ENCODE measurements at places on chromosomes 7 and 10.

DNA sequence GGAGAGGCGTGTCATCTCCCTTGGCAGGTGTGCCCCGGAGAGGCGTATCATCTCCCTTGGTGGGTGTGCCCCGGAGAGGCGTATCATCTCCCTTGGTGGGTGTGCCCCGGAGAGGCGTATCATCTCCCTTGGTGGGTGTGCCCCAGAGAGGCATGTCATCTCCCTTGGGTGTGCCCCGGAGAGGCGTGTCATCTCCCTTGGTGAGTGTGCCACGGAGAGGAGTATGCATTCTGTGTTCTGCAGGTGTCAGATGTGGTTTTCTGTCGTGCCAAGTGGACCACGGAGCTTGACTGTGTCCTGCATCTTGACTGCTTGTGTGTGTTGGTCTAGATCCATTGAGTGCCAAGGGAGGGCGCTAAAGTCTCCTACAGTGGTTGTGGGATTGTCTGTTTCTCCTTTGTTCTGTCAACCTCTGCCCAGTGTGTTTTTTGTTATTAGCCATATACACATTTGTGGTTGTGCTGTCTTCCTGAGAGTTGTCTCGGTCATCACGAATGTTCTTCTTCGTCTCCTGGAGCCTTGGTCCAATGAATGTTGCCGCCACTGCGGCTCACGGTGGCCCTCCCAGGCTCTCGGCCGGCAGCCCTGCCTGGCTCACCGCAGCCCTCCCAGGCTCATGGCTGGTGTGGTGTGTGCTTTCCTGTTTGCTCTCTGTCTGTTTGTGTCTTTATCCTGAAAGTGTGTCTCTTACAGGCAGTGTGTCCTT is 96.8 kb downstream of the INPP5A start:
- DNase-seq = no peak

- DNase-seq = peak; percentile 76
Measured at GRCh38 chr10:101901340-101901739, 57.7 kb upstream of the KCNIP2 start.

DNA sequence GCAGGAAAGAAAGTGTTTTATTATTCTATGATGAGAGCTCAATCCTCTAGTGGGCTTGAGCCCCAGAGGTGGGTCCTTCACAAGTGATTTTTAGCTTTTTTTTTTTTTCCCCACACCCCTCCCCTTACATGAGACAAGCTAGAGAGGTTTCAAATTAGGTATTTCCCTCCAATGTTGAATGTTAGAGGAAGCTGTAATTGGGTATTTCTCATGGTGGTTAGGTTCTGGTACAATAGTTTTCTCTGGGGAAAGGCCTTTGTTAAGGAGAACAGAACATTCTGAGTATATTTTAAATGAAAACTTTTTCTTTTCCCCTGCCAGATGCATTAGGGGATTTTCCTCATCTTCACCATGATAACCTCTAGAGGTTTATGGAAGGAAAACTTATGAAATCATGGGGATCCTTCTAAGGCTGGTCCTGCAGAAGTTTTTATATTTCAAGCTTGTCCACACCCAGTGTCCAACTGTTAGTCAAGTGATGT is 1039.7 kb downstream of the NRG3 start:
- no peak for DNase-seq

GRCh38 chr10:846126-846685 is 85.3 kb downstream of the LARP4B start:
- no peak for DNase-seq

DNA sequence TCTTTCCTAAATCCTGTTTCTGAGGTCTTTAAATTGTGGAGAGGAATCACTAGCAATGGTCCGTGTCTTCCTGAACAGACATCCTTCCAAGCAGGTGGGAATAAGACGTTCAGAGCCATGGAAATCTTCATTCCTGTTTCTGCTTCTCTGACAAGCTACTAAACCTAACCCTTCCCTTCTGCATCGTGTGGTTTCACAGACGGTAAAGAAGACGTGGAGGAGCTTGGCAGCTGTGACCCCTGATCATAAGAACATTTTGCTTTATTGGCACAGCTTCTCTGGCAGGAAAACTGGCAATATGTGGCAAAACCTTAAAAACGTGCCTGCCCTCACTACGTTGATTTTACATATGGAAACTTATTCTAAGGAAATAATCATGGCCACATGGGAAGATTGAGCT is 63.0 kb upstream of the LOXL4 start:
- DNase-seq = no peak

DNA sequence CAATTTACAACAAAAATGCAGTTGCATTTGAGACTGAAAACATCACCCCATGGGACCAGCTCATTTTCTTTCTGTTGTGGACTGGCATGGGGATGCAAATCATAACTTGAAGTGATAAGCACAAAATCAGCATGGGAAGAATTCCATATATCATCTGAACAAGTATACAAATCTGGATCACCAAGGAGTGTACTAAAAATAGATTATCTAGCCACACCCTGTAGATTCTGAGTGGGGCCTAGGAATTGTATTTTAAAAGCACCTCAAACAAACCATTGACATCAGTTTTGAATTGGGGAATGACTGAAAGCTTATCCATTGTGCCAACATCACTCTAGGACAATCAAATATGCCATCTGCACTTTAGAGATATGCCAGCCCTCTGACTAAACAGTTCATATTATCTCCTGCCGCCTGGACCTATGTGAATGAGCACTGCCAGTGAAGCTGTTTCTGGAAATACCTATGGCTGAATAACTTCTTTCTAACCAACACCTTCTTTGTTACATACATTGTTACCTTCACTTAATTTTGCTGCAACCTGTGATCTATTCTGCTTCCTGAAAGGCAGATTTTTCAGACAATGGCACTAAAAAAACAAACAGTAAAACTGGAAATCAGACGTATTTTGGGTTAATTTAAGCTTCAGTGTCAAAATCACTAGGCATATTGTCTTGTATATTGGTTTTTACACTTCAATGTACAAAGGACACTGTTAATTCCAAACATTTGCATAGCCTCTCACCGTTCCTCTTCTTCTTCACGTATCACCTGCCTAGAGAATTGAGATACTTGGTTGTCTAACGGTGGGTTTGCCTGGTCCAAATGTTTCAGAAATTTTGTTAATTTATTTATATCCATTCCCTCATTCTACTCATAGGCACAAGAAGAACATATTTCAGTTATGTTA is 42.4 kb upstream of the HGF start:
- DNase-seq = no peak

- DNase-seq = no peak
Measured at GRCh38 chr7:69105092-69105491, 493.2 kb upstream of the AUTS2 start.

GRCh38 chr10:84360637-84361365 is 32.4 kb downstream of the CCSER2 start:
- no peak for DNase-seq

DNA sequence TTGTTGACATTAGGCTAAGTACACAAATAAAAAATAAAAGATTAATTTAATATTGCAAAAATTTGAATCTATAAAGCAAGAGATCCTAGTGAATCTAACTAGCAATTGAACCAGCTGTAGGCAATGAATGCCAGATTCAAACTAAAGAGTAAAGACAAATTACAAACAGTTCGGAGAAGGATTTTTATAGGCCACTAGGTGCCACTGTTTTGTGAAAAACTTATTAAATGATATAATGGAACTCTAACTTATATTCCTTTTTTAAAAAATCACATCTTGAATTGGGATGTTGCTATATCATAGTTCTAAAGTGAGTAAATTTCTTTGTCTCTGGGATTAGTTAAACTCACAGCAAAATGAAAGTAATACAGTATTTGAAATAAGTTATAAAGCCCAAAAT is 39.1 kb upstream of the GNAI1 start:
- DNase-seq = no peak

DNA sequence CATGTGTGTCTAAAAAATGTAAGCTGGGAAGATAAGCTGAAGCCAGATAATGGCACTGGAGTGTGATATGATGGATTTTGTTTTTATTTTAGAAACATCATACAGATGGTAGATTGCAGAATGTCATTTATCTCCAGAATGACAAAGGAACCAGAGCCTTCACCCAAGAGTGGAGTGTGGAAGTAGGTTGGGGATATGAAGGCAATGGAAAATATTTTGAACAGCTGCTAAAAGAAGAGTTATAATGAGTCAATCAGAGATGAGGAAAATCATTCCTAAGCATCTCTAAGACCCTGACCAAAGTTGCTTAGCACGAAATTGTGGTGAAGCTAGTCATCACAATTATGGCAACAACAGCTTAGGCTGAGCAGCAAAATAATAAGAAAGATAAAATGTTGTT is 39.8 kb upstream of the POM121L12 start:
- DNase-seq = no peak

DNA sequence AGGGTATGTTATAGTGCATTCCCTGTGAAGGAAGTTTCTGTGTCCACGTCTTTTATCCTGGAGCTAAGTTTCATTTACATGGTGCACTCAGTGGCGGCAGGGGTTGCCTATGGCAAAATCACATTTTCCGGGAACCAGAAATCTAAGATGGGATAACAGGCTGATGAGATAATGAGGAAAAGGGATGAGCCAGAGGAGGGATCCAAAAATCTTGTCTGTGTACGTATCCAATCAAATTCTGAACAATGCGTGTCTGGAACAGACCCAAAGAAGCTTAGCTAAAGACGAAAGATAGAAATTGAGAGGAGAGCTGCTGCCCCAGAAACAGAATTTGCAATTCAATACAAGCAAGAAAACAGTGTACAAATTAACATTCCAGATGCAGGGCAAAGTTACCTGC is 16.1 kb downstream of the LANCL2 start:
- DNase-seq = no peak

DNA sequence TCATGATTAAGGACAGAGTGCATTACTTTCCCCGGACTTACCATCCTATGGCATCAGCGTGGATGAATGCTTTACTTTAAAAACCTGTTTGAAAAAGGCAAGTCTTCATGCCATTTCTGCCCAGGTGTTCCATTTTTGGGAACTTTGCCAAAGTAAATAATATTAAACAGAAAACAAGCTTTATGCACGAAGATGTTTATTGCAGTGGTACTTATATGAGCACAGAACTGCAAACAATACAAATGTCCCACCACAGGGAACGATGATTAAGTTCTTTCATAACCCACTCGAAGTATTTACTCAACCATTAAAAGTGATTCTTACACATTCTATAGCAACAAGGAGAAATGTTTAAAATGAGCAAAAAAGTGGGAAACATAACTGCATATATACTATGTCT is 109.7 kb upstream of the GDF10 start:
- no peak for DNase-seq

DNA sequence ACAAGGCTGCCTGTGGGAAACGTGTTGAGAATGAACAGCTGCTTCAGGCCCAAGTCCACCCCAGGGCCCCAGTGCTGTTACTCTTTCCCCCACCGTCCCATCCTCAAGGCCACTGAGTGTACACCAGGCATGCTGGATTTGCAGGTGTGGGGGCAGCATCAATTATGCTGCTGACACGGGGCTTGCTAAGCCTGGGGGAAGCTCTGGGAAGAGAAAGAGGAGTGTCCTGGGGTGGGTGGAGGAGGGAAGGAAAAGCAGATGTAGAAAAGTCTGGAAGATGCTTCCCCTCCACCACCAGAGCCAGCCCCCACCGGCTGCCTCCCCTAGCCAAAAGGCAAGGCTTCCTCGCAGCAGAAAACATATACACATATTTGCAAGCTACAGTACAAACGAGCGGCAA is 153.9 kb downstream of the CDH23 start:
- DNase-seq = no peak

DNA sequence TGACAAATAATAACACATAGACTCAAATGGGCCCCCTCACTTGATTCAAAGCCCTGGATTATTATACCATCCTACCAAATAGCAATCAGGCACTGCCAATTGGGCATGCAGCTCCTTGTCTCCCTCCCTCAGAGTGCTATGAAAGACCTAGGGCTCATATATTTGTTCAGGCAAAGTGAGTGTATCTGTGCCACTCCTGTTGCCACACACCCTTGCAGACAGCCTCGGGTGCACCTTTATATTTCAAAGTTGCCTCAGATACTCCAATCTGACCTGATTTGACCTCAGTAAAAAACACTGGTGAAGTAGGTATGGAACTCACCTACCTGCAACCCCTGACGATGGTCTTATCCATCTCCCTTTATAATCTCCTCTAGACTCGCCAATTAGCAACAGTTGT is 3.0 kb upstream of the NAMPT start:
- DNase-seq = no peak

DNA sequence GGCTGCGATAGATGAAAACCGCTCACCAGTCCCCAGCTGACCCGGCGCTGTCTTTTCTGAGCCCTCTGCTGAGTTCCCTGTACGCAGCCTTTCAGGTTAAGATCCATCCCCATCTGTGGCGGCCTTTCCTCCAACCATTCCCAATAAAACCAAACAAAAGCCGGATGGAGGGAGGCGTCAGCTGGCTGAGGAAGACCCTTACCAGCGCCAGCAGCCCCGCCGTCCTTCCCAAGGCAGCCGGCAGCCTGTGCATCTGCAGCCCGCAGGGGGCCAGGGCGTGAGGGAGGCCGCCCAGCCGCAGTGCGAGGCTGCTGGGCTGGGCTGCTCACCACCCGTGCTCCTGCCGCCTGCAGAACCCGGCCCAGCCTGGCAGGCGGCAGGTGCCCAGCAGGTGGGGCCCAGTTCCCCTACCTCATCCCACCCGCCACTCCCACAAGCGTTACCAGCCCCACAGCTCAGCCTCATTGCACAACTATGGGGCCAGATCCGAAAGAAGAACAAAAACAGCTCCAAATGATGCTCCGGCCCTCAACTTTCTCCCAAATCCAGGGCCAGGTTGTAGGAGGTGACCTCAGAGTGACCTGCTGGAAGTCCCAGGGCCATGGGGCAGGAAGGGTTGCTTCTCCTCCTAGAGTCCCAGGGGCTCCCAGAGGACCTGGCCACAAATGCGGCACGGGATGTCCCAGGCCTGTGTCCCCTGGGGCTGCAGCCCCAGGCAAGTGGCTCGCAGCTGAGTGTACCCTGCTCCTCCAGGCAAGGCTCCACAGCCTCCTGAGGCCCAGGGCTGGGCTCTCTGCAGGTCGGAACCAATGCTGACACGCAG is 23.8 kb downstream of the PAPOLB start:
- DNase-seq = no peak

DNA sequence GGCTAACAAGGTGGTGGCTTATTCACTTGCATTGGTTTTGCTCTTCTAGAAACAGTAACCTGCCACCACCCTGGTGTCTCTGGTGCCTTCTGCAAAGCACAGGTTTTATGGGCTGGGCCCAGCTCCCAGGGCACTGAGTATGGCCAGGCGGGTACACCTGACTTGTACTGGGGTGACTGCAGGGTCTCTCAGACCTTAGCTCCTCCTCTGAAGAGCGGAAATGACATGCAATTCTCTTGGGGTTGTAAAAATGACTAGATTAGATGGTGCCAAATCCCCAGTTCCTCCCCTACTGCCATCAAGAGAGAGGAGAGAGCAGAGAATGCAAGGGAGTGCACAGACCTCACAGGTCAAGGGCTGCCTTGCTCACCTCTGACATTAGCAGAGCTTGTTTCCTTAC is 14.7 kb downstream of the ESYT2 start:
- peak; percentile 21 for DNase-seq

GRCh38 chr7:27189997-27190748 is 5.1 kb upstream of the HOXA11 start:
- no peak for DNase-seq

GRCh38 chr10:7457478-7458316 is 46.9 kb upstream of the SFMBT2 start:
- DNase-seq = no peak

GRCh38 chr10:63027531-63027930 is 105.6 kb upstream of the NRBF2 start:
- no peak for DNase-seq

GRCh38 chr7:115066634-115067033 is 144.7 kb downstream of the MDFIC start:
- no peak for DNase-seq

- peak; percentile 51 for DNase-seq
Measured at GRCh38 chr10:124802313-124802675, 675 bp downstream of the ABRAXAS2 start.
